CD4-positive, alpha-beta T cell treated with Interleukin-21 for 1 hour (primary cell): ENCODE measurements at places on chromosomes 3 and 15.

- no peak for DNase-seq
Observed at GRCh38 chr15:98668566-98669308, 20.4 kb downstream of the IGF1R start.

DNA sequence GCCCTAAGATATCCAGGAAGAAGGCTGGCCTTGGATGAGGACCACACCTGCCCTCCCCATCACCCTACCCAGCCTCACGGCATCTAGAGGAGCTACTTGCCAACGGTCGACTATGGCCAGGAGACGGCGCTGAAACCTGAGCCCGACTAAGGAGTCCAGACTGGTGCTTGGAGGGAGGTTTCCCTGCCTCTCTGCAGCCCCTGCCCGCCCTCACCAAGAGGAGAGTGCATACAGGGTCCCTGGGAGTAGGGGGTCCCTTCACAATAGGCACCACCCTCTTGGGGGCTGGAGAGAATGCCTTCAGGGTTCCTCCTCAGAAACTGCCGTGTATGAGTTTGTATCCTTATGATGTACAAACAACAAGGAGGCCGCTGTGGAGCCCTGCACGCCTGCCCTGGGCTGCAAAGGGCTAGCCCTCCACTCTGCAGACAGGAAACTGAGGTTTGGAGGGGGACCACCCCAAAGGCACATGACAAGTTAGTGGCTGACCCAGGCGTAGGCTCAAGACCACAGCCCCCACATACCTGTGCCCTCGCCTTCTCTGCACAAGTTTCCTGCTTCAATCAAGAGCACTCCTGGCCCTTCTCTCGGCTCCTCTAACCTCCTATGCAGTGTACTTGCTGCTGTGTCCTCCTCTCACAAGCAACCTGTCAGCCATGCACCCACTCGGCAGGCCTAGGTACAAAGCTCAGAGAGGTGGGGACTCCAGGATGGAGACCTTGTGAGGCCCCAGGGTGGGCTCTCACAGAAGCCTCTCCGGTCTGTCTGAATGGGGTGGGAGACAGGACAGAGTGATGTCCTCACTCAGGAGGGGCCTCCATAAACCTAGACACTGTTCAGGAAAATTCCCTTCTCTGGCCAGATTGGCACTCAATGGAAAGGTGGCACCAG, 7.4 kb downstream of the KLF15 start:
- DNase-seq: no peak

GRCh38 chr3:12773710-12774086, 14.6 kb upstream of the TMEM40 start:
- no peak for DNase-seq

DNA sequence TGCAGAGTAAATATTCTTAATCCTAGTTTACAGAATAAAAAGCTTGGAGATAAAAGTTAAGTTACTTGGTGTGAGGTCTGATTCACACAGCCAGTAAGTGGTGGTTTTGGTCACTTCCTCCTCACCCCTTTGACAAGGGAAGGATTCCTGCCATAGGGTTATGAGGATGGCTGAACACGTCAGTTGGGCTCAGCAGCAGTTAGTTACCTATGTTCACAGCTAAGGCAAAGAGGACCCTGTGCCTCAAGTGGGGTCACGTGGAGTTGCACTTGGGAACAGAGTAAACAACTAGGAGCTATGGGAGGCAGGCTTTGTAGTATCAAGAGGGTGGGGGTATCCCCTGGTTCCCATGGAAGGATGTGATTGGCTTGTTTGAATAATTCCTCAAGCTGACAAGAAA, 232.2 kb downstream of the UBE2E2 start:
- DNase-seq: no peak

- DNase-seq: no peak
Observed at GRCh38 chr3:65905771-65906170, 132.9 kb downstream of the MAGI1 start.

DNA sequence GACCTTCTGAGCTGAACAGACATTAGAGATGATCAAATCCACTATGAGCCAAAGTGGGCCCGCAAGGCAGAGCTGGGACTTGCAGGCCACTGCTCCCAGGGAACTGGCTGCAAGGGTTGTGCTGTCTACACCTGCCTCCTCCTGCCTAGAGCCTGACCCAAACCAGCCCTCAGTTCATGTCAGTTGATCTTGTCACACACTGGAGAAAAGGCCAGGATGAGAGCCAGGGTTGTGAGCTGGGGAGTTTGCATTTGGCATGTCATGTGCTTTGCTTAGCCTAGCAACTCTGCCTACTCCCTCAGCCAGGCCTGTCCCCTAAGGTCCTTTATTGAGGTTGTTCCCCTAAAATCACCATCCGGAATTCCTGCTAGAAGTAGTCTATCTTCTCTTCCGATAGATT, 67.8 kb downstream of the RAB11A start:
- no peak for DNase-seq

- peak; percentile 54 for DNase-seq
Observed at GRCh38 chr3:52216585-52217408, 8.6 kb downstream of the TLR9 start.

GRCh38 chr3:186614597-186615483, 2.0 kb downstream of the AHSG start:
- DNase-seq: peak; percentile 79

DNA sequence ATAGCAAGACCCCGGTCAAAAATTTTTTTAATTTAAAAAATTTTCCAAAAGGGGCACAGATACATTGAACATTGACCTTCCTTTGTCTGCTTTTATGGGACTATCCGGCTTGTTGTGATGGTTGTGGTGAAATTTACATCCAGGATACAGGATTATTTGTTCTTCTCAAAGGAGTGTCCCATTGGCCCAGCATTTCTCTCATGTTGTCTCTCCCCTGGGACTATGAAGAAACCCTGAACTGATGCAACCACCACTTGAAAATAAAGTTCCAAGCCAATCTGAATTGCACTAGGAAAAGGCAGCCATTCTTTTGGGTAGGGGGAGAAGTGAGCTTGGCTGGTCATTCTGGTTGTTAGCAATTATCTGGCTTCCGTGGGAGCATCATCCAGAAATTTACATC, 58.4 kb downstream of the PPARG start:
- DNase-seq: no peak

DNA sequence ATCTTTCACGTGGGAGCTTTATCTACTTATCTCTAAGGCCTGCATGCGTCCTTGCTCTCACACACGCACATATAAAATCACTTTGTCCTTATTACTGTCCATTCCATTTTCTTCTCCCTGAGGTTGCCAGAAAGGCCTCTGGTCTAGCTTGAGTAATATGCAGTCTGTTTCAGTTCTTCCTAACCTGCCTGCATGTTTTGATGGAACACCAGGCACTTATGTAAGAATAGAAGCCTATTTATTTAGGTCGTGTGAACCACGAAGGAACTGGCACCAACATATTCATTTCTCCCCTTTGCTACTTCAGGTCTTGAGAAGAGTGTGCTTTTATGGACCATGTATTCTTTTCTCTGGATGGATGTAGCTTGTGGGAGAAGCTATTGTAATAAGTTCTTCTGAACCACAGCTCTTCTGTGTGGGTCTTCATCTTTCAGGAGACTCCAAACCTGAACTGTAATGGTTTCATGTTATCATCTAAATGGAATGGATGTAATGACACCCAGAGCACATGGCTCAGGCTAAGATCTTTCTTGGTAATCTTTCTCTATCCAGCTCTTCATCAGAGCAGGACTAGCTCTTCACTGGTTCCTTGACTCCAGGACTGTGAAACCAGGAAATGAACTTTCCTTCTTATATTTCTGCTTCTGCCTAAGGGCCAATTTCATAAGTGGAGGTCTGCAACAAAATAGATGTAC, 53.8 kb downstream of the UBE2E2 start:
- DNase-seq: no peak

DNA sequence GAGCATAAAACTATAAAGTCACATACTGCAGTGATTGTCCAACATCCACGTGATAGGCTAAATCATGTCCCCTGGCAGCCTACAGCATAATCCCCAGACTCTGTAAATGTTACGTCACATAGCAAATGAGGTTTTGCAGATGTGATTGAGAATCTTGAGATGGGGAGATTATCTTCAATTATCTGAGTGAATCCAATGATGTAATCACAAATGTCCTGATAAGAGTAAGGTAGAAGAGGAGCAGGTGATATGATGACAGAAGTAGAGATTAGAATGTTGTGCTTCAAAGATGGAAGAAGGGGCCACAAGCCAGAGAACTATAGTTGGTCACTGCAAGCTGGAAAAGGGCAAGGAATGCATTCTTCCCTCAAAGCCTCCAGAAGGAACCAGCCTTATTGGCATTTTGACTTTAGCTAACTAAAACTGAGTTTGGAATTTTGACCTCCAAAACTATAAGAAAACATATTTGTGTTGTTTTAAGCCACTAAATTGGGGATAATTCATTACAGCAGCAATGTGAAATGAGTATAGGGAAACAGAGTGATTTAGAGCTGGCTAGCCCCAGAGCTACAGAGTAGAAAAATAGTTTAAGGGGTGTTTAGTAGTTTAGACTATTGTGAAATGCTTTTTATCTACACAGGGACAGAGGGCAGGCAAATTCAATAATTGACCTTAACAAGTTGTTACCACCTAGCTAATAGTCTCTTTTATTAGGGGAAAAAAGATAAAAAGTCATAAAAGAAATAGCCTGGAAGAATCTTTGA, 15.2 kb downstream of the SLC2A2 start:
- DNase-seq: no peak

GRCh38 chr3:81816473-81817250, 55.2 kb upstream of the GBE1 start:
- no peak for DNase-seq

GRCh38 chr3:13687517-13687943, 138.6 kb downstream of the FBLN2 start:
- no peak for DNase-seq

GRCh38 chr3:144497452-144497851, 525.8 kb downstream of the DIPK2A start:
- DNase-seq: no peak

DNA sequence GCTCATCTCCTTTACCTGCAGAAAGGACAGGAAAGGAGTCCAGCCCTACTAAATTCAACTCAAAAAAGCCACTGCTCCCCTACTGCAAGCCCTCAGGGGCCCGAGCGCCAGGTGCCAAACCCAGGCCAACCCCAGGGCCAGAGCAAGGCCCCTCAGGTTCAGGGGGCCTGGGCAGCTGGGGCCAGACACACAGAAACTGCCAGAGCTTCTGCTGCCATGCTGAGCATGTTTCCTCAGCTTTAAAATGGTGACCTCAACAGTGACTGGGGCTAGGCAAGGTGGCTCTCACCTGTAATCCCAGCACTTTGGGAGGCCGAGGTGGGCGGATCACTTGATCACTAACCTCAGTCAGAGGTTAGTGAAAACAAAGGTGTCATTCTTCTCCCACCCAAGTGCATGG, 38.8 kb downstream of the KLHL25 start:
- DNase-seq: no peak

- DNase-seq: peak; percentile 84
Observed at GRCh38 chr3:46947981-46948791, 28.4 kb downstream of the CCDC12 start.

DNA sequence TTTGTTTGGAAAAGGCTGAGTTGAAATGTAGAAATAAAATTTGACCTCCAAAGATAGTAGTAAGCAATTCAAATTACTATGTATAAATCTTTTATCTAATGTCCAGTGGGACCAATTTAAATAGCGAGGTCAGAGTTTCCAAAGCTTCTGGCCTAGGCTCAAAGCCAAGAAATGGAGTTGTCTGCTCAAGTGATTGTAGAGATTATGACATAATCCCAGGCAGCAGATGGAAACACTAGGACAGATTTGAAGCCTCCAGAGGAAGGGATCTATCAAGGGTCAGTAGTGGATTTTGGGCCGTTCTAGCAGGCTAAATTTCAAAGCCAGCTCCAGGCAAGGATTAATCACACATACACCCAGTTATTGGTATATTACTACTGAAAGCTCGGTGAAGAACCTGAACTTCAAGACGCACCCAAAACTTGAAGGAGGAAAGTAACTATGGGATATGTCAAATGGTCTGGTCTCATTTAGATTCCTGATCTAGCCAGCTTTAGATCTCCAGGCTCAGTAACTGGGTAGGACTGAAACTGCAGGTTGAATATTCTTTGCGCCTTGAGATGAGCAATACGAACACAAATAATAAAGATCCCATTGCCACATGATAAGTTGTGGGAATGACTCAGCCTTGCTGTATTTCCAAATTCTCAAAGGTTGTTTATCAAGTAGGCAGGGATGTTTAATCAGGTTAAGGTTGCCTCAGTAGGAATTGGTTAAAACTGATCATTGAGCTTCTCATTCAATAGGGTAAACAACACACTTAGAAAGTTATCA, 30.9 kb upstream of the ARRDC4 start:
- no peak for DNase-seq

- DNase-seq: no peak
Observed at GRCh38 chr15:62791694-62792093, 250.9 kb upstream of the TPM1 start.

GRCh38 chr3:185822221-185823000, 2.4 kb downstream of the IGF2BP2 start:
- DNase-seq: no peak

- DNase-seq: no peak
Observed at GRCh38 chr3:178507507-178508442, 28.5 kb upstream of the KCNMB2 start.

DNA sequence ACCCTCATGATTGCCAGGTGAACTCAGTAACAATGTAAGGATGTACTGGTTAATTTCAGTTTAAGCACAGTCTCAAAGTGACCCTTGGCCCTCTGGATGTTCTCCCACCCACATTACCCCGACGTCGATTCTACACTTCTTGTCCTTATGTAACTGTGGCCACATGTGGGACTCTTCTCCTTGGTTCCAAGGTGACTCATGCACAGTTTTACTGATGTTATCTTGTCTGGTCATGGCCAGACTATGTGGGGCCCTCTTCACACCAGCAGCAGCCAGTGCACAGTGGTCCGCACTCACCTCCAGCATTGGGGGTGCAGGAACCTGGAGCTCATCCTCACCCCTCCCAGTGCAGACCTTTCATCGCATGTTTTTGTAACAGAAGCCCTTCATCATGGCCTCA, 519.4 kb downstream of the OCA2 start:
- no peak for DNase-seq

GRCh38 chr3:9778143-9779074, 8.7 kb upstream of the CAMK1 start:
- no peak for DNase-seq

DNA sequence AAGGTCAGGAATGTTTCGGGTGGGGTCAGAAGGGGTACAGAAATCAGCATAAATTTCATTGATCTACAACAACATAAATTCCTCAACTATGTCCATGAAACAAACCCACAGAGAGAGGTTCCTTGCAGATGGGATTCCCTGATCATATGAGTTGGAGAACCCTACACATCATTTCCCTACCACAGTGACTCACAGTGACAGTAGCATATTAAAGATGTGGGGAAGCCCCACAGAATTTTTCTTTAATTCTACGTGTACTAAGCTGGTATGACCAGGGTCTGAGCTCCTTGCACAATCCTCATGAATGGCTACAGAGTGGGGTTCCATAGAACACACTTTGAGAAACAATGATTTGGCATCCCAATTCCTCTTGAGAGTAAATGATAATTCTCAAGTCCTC, 116.9 kb upstream of the RAD18 start:
- DNase-seq: no peak

GRCh38 chr3:2993736-2994135, 116.4 kb downstream of the IL5RA start:
- DNase-seq: no peak

DNA sequence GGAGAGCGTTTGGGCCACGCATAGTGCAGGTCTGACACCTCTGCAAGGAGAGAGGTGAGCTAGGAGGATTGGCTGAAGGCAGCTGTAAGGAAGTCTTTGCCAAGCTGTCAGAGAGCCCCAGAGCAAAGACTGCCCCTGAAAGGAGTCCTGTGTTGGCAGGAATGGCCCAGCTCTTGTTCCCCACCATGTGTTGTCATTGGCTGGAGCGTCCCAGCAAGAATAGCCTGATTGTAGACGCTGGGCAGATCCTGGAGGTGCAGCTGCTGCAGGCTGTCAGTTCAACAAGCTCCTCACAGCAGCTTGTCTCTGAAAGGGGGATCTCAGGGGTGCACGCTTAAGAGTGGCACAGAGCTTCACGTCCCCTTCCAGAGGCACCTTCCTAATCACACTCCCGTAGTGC, 237.6 kb downstream of the FEZF2 start:
- DNase-seq: no peak
